Progenitor cell of endocrine pancreas (in vitro differentiated cells): ENCODE measurements at places on chromosomes 16 and 17. TPM values are rescaled to one million over a fixed set of nuclear protein-coding genes. Genes with fewer than 3 reads are reported as not detected.

DNA sequence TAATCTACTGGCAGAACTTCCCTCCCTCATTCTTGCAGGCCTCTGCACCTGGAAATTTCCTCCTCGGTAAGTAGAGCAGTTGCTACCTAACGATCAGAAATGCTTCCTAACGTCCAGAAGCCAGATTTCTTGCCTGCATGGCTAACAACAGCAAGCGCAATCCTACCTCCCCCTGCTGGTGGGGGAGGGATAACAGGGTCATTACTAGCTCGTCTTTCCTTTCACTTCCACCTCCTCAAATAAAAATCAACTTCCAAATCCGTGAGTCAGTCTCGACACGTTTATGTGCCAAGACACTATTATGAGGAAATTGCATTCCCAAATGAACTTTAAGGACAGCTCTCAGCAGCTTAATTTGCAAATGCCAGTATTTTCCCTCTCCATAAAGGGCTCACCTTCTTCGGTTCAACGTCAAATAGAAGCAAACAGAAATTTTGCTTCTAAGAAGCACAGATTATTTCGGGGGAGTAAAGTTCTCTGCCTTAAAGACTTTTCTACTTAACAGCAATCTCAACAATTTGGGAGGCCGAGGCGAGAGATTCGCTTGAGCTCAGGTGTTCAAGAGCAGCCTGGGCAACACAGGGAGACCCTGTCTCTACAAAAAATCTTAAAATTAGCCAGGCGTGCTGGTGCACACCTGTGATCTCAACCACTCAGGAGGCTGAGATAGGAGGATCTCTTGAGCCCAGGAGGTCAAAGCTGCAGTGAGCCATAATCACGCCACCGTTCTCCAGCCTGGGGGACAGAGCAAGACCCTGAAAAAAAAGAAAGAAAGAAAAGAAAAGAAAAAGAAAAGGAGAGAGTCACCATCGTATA, 188.6 kb upstream of the PSMD7 start:
- peak; percentile 16 for DNase-seq

DNA sequence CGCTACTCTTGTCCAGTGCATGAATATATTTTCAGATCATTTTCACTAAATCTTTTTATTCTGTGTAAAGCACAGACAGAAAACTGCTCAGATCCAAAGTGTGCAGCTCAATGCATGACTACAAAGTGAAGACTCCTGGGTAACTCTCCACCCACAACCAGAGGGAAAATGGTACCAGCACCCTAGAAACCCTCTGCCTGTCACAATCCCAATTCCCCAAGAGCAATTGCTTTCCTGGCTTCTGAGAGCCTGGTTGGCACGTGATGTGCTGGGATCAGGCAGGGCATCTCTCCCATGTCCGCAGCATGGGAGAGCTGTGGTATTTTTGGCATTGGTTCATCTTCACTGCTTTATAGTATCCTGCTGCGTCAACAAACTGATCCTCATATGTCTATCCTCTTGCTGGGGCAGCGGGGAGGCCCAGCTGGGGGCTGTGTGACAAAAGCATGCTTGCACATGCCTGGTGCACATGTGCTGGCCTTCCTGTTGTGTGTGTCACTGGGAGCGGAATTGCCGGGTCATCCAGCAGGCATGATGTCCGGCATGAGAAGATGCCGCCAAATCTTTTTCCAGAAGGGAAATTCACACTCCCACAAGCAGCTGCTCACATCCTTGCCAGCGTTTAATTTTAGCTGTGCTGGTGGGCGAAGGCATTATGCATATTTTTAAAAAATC, 278.9 kb upstream of the FOXF1 start:
- no peak for DNase-seq

GRCh38 chr17:49016775-49017463, 19.7 kb downstream of the IGF2BP1 start:
- DNase-seq = no peak

DNA sequence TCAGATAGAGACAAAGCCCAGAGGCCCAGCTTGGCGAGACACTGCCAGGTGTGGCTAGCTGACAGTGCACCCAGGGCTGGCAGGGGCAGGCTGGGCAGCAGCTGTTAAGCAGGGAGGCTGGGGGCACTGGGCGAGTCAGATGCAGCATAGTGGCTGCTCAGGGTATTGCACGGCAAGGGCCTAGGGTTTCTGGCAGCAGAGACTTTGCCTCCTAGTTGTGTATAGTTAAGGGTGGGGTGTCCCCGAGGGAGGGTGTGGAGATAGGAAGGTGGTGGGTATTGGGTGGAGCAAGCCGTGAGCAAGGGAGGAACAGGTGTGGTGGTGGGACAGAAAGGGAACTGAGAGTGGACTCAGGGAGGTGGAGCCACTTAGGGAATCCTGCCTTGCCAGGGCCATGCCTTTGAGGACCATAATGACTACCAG, 66.0 kb downstream of the SMPD3 start:
- no peak for DNase-seq

GRCh38 chr16:6331770-6332169, 1000.9 kb upstream of the RBFOX1 start:
- DNase-seq = no peak

- DNase-seq = peak; percentile 83
Measured at GRCh38 chr17:40121181-40122135, at the start of gene MSL1. MSL1 (plus strand) TSS chr17:40121971; CDS start chr17:40122613, 642 bp downstream.

GRCh38 chr17:39196808-39197291, 619 bp downstream of the CACNB1 start:
- DNase-seq = no peak

DNA sequence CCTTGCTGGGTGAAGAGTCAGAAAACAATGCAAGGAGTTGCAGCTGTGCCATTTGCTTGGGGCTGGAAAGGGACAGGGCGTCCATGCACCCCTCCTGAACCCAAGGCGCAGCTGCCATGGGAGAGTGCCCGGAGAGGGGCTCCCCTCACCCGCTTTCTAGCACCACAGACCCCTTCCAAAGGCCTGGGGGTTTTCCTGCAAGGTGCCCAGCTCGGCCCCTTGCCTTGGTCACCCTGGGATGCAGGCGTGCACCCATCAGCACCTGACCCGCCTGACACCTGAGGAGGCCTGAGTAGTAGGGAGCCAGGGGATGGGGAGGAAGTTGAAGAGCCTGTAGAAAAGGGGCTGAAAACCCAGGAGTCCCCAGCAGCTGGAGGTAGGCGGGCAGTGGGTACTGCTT, 30.3 kb downstream of the TMEM186 start:
- no peak for DNase-seq

DNA sequence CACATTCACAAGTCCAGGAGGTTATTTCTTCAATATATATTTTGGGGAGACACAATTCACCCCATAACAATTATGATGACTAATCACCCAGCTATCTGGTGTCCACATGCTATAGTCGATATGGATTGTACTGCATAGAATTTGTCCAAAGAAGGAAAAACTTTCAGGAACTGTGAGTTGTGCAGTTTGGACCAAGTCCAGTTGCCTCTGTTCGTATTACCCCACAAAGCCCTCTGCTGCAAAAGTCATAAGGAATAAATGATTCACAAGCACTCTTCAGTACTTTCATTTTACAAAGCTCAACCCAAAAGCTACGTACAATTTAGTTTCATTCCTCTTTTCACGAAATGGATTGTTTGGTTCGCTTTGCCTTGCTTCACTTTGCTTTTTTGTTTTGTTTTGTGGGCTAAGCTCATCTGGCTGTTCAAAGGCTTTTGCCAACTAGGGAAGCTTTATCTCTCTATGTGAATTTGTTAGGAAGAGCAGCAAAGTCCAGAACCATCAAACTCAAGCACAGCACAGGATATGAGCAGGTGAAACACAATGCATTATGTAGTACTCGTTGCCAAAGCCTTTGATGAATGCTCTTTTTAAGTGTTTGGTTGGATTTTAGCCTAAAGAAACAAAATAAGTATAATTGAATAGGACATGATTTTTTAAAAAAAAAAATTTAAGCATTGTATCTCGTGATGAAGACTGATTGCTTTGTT, 98.6 kb downstream of the ZNF18 start:
- no peak for DNase-seq

- DNase-seq = no peak
Measured at GRCh38 chr17:12995896-12996295, 21.9 kb downstream of the ELAC2 start.

- DNase-seq = no peak
Measured at GRCh38 chr16:5932906-5933305, 835.3 kb upstream of the EEF2KMT start.

Gene PSME3
- 121 and 129 TPM in 2 replicates for total RNA-seq

Gene PAQR4
- 13.0 and 13.1 TPM in 2 replicates for total RNA-seq
